ENCODE measurements at places on chromosomes 4 and X.

DNA sequence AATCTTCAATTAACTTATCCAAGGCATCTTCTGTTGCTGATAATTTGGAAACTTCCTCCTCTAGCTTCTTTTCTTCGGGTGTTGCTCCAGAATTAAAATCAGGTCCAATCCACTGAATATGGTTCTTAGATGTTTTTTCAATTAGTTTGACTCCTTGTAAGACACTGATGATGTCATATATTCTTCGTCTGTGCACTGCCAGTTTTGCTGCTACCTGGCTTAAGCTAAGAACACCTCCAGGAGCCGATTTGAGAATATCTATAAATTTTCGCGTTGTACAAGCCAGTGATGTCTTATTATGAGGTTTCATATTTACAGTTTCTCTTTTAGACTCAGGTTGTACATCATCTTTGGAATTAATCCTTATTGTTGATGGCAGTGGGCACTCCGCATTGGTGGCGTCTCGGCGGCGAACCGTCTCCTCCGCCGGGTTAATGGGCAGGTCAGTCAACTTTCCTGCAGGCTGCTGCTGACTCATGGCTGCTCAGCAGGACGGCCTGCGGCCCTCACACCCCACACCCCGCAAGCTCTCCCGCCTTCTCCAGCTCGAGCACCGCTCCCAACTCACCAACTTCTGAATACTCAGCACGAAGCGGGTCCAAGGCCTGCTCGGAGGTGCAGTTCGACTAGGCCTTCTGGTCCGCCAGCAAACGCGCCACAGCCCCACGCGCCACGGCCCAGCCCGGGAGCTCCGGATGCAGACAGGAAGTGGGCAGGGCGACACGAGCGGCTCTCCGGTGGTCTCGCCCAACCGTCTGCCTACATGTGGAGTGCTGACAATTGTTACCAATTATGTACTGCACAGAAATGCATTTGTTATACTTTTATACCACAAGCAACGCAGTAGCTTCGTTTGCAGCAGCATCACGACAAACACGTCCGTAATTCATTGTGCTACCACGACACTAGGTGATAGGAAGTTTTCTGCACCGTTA is 49.2 kb upstream of the FHL1 start:
- no peak for DNase-seq

GRCh38 chr4:10031668-10032590 is 10.6 kb upstream of the SLC2A9 start:
- no peak for DNase-seq

- DNase-seq: no peak
Observed at GRCh38 chrX:39930786-39931528, 166.8 kb downstream of the BCOR start.

- no peak for DNase-seq
Observed at GRCh38 chr4:101938836-101939235, 148.3 kb downstream of the BANK1 start.

- no peak for DNase-seq
Observed at GRCh38 chr4:43243433-43244116, 351.1 kb downstream of the GRXCR1 start.

DNA sequence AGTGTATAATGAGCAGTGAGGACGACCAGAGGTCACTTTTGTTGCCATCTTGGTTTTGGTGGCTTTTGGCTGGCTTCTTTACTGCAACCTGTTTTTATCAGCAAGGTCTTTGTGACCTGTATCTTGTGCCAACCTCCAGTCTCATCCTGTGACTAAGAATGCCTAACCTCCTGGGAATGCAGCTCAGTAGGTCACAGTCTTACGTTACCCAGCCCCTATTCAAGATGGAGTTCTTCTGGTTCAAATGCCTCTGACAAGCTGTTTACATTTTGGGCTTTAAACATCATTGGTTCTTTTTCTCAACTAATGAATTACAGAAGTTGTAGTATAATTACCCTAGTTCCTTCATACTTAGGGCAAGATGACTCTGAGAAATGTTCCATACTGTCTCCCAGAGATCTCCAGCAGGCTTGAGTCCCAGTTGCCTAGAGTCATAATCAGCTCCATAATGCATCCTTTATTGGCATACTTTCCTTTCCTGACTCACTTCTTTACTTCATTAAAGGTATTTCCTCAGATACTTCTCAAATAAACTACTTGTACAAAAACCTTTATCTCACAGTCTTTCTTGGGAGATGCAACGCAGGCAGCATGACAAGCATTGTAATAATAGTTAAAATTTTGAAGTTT is 136.5 kb downstream of the KDM6A start:
- DNase-seq: no peak

- no peak for DNase-seq
Observed at GRCh38 chr4:6106156-6106555, 87.9 kb upstream of the C4orf50 start.

GRCh38 chrX:1119275-1119674 is 93.2 kb downstream of the CRLF2 start:
- DNase-seq: no peak

DNA sequence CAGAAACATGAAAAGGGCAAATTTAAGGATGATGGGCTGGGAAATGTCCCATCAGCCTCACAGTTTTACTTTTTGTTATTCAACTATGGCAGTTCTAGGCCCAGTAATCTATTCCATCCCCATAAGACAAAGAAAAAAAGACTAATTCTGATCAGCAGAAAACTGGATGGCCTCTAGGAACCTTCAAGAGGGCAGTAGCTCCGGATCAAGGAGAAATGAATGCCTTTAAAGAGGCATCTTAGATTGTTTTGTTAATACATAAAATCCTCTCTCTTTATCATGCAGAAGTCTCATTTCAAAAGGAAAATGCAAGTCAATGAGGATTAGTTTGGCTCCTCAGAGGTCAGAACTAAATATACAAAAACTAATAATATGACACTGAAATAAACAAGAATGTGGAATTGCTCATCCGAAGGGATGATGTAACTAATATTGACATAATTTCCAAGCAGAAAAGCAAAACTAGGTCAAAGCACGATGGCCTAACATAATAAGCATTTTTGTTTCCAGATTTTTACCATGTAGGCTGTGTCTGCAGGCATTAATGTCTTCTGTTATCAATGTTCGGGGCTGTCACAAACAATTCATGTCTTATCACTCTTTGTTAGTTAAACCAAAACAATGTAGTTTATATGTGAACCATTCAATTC is 8.8 kb downstream of the MID1 start:
- DNase-seq: no peak

DNA sequence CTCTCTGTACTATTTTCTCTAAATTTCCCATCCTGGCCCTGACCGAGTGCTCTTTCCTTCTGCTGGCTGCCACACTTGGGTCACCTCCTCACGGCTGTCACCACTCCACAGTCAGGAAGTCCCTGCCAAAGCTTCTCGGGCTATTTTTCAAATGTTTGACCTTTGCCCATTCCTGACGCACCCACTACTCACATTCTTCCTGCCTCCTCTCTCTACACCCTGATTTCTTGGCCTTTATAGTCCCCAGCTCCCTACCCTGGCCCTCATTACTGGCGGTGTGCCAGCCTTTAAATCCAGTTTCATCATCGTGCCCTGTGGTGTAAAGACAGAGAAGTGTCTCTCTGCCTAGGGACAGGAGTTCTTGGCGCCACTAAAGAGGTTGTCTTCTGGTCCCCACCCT is 46.4 kb upstream of the GATB start:
- no peak for DNase-seq

DNA sequence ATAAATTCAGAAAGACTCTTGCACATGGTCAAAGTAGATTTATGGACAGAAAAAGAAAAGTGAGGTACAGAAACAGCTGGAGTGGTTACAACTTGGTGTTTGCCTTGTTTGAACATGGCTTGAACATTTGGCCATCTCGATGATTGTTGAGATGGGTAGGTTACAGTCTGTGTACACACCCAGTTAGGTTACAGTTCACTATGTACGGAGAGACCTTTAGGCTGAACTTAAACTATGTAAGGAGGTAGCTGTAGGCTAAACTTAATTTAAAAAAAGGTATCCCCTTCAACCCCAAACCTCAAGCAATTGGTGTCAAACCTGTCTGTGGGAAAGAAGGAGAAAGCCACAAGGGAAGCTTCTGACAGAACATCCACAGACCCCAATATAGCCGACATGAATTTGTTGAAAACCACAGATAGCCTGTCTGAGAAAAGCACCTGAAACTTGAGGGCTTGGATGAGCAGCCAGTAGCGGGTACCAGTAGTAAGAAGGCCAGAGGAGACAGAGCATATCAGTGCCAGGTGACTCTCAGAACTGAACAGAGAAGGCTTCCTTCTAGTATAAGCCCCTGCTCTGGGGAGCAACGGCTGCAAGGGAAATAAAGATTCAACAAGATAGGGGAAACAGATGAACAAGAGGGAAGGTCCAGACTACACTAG is 247.9 kb upstream of the GALNTL6 start:
- no peak for DNase-seq

- DNase-seq: no peak
Observed at GRCh38 chr4:159552979-159553768, 450.3 kb downstream of the RAPGEF2 start.

DNA sequence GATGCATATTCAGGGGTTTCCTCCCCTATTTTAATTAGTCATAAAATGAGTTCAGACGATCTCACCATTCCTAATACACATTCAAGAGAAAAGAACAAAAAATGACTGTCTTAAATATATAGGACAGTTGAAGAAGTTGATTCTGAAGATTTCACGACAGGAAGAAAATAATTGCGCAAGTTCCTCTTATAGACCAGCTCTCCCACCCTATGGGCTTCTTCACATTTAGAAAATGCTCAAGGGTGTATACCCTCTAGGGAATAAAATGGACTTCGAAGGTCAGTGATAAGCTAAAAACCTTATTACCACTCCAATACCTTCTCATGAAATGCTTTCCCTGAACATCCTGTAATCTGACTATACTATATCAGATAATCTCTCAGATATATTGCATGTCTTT is 149.2 kb upstream of the TEX13C start:
- DNase-seq: no peak

DNA sequence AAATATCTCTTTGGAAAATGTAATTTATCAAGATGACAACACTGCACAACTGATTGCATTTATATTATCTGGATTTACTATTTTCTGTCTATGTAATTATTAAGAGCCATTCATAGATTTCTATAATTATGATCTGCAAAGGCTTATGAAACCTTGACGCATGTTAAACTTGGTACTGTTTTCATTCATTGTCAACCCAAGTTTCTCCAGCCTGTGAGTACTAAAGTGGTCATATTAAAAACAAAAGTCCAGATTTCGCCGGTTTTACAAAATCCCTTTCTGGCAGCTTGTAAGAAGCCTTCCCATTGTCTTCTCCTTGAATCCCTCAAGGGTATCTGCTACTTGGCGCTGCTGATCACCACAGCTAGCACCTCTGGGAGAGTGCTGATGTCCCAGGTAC is 19.7 kb upstream of the GRPR start:
- no peak for DNase-seq

- DNase-seq: no peak
Observed at GRCh38 chr4:161252520-161253141, 911.2 kb downstream of the FSTL5 start.

DNA sequence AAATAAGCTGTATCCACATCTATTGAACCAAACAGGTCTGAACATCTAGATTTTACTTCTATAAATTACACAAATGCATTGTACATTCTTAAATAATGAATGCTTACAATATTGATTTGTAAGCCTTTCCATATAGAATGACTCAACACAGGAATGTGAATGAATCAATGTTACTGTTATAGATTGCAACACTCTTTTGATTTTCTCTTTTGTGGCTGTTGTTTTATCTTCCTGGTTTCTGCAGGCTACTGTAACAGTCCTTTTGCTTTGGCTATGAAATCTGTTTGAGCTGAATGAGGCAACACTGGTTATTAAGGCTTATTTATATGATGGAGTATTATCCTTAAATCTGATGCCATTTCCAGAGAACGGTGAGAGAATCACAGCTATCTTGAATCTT is 49.5 kb downstream of the GPR50 start:
- DNase-seq: no peak

DNA sequence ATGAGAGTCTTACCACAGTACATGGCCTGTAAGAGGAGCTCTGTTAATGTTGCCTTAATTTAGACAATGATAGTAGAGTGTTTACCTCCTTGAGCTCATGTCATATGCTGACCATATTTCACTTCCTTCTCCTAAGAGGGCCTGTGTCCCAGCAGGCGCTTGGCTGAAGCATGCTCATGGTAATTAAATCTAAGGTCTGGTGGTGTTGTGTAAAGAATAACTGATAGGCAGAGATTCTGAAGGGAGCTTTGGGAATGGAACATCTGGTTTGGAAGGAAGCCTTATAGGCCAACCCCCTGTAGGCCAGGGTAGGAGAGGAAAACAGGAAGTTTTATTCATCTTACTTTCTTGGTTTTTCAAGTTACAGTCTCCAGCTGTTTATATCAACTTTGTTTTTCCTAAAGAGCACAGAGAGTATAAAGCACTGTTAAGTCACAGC is 300.2 kb downstream of the USP46 start:
- no peak for DNase-seq

- DNase-seq: no peak
Observed at GRCh38 chrX:150406596-150406995, 43.5 kb downstream of the MAMLD1 start.

GRCh38 chr4:128308986-128309385 is 21.4 kb upstream of the PGRMC2 start:
- DNase-seq: no peak

GRCh38 chr4:154564311-154564710 is 1.5 kb downstream of the FGB start:
- DNase-seq: no peak

- DNase-seq: no peak
Observed at GRCh38 chr4:116881077-116881476, 204.3 kb downstream of the TRAM1L1 start.

All from activated CD4-positive, alpha-beta T cell treated with anti-CD3 and anti-CD28 coated beads for 24 hours (primary cell).